Neural progenitor cell (in vitro differentiated cells): ENCODE measurements at places on chromosomes 4 and X.

DNA sequence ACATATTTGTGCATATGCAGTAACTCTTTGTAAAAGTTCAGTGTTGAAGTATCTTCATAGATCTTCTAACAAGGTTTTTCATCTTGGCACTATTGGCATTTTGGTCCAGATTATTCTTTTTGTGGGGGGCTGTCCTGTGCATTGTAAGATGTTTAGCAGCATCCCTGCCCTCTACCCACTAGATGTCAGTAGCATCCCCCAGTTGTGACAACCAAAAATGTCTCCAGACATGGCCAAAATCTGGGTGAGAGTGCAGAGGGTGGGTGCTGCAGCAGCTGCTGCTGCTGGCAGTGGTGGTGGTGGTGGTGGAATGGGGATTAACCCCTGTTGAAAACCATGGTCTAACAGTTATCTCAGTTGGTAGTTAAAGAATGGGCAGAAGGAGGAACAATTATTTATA, 370.0 kb downstream of the GPAT3 start:
- DNase-seq: peak; percentile 77

DNA sequence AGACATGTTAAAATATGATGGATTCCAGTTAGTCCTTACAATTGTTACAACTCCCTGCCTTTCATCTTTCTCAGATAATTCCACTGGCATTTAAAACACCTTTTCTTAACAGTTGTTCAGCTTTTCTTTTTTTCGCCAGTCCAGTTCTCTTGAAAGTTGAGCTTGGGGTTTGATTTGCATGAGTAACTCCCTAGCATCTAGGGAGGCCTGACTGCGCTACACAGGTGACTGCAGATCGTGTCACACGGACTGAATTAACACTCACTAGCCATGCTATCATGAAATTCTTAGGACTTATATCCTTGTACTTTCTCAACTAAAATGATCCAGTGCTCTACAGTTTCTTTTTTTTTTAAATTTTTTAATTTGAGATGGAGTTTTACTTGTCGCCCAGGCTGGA, 69.8 kb downstream of the ARHGAP24 start:
- DNase-seq: no peak

DNA sequence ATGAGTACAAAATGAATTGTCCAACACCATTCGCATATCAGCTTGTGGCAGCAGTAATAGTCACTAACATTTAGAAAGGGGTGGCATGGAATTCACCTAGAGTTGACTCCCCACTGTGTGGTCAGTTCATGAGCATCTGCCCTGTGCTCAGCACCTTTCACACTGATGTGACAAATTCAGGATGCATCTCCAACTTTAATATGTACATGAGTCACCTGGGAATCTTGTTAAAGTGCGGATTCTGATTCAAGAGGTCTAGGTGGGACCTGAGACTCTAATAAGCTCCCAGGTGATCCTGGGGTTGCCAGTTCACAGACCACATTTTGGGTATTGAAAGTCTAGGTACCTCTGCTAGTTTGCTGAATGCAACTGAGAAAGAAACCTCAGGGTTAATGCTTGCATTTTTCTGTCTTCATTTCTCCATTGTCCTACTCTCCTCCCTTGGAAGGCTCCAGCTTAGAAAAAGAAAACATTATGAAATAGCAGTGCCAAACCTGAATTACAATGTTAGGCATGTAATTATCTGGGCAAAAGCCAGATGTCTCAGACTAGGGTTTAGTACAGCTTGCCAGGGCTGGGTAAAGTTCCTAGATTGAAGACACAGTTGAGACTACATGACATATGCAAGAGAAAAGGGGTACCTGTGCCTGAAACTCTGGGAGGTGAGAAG, 32.7 kb downstream of the TMSB4X start:
- no peak for DNase-seq

DNA sequence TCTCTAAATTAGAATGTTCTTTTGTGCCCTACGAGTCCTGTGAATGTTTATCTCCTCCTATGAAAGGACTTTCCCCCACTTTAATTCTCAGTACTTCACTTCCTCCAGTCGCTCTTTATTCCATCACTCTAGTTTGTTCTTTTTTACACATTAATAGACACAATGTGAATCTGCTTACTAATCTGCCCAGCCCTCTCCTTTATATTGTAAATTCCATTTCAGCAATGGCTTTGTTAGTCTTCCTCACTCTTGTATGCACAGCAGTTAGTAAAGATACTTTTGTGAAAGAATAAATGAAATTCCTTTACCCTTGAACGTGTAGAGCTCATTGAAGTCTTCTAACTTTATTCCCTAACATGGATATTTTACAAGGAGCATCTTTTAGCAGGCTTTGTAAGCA, 255.3 kb downstream of the GALNTL6 start:
- DNase-seq: no peak

- DNase-seq: no peak
Measured at GRCh38 chr4:73918058-73918457, 48.9 kb downstream of the CXCL1 start.

DNA sequence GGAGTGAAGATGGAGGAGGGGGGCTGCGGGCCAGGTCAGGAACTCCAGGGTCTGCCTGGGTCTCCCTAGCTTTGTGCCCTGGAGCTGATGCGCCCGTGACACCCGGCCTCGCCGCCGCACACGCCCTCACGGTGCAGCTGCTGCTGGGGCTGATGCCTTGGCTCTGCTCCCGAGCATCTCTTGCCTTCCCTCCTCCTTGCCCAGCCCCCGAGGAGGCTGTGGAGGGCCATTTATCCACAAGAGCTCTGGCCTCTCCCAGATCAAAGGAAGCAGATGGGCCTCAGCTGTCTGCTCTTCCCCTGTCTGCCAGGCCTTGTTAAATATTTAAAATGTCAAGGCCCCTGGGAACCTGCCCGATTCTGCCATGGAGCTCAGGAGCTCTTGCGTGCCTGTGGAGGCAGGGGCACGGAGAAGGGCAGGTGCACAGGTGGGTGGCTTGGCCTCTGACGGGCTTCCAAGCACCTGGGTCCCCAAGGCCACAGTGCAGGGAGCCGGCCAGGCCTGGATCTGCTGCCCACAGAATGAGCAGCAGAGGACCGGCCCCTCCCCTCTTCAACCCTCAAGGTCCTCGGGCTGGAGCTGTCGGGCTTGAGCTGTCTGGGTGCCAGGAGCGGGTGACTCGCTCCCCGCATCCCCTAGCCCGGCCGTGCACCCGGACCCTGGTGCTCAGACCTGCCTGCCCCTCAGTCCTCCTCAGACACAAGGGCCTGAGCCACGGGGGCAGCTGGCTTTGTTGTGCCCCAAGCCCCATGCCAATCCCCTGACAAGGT, 20.3 kb downstream of the ATP2B3 start:
- no peak for DNase-seq

DNA sequence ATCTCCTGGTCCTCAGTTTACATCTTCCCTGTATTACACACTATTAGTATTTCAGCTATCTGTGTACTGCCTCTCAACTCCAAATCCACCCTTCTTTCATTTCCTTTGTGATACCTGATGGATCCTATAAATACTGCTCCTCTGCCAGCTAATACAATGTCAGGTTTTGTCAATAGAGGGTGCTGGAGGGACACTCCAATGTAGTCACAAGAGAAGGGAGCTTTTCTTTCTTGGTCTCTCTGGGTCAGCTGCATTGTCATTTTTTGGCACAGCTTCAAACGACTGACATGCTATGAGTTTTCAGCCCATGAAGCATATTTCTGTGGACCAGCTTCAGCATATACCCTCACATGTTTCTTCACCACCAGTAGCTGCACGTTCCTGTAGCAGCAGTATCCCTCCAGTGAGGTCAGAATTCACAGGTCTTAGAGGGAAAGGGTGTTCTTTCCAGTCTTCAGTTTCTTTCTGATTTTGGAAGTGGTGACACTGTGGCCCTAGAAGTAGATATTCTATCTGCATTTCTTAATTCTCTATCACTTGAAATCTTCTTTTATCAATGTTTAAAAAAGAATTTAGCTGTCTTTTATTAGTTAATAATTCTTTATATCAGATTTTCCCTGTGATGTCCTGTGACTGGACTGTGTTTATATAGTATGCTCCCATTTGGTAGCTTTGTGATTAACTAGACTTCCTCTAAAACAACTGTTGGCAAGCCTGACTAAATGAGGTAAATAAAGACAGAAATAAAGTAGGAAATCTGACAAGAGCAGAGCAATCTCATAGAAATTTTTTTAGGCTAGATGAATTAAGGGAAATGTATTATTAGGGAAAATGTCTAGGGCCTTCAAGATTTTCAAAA, 60.6 kb downstream of the GABRA2 start:
- peak; percentile 78 for DNase-seq

DNA sequence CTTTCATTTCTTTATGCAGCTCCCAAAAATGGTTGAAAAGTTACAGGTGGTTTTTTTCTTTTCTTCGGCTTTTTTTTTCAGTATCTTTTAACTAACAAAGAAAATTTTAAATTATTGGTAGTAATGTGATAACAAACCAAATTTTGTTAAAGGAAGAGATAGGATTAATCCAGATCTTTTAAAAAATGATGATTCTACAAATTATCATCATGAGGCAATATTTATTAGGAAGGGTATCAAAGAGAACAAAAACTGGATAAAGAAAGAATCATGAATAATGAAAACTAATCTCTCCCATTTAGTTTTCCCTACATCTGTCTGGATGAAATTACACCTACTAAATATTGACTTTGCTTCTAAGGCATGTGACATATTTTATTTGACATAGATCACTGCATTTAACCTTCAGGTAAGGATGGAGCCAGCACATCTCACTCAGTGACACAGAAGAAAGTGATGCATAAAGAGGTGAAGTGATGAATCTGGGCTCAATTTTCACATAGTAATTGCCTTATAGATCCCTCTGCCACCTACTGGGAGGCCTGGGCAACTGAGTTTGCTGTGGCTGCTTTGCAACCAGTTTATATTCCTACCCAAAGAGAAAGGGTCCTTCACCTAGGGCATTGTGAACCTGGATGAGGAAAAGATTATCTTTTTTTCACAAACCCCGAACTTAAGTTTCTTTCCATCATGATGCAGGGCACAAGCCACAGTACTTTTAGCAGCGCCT, 155.6 kb downstream of the HNRNPD start:
- DNase-seq: peak; percentile 19

DNA sequence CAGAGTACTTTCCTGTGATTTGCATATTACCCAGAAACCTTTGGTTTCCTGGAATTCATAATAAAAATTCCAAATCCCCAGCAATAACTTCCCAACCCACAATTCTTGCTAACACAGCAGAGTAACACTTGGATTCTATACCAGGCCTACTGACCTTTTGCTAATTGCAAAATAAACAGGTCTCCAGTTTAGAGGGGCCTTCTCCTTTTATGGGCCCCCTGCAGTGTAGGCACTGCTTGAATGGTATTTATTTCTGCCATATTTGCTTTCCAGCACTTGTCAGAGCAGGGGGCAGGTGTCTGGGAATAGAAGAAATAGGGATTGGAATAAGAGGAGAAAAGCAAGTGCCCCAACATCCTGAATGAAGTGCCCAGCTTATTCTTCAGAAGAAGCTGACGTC, 25.3 kb upstream of the GPC3 start:
- DNase-seq: no peak

- DNase-seq: no peak
Measured at GRCh38 chrX:12403474-12404082, 265.3 kb downstream of the FRMPD4 start.

DNA sequence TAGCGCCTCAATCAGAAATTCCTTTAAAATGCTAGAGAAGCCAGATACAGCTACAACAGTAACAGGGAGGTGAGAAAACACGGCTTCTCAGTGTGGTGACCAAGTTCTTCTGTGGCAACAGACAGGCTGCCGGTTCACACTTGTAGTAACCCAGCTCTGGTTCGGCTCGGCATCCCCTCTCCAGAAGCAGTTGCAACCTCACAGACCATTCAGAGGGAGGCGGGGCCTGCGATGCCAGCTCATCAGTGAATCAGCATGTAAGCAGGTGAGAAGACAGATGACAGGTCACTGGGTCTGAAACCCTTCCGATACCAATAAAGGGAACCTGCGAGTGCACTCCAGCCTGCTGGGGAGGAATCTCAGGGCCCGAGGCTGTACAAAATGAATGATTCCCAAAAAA, 251.0 kb downstream of the KCNIP4 start:
- peak; percentile 51 for DNase-seq

- DNase-seq: no peak
Measured at GRCh38 chrX:140701480-140701879, 8.1 kb upstream of the LINC00632 start.

GRCh38 chrX:3450881-3451570, 104.6 kb upstream of the MXRA5 start:
- DNase-seq: no peak

DNA sequence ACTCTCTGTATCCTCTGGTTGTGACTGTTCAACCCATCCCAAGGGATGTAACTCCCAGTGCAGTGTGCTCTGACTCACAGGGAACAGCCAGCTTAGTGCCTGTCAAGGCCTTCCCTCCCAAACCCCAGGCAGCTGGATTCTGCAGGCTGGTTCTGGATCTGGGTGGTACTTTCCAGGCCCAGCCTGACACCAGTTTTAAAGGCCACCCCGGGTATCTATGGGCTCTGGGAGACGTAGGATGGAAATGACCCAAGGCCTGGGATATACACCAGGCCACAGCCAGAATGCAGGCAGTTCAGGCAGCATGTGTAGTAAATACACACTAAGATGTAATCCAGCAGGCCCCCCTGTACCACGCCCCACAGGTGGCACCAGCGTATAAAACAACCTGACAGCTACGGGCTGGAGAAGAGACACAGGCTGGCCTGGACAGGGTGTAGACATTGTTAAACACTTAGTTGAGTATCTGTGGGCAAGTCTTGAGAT, 64.2 kb downstream of the SPINK2 start:
- DNase-seq: no peak
